ENCODE measurements at places on chromosomes 3 and 15.

GRCh38 chr15:31297575-31298456, 28.8 kb upstream of the KLF13 start:
- no peak for DNase-seq

DNA sequence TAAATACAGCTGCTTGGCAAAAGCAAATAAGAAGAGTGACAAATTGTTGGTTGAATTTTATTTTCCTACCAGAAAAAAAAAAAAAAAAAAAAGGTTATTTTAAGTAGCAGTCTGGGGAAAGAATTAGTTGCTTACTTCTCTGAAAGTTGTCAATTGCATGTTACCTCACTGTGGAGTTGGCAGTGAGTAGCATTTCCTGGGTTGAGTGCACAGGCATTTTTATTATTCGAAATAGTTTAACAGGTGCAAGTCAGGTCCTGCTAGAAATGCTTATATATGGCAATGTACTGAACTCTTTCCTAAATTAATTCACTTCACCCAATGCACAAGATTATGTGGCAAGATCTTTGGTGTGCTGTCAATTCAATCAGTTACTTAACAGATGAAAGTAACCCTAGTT, 680.6 kb downstream of the EPHA3 start:
- no peak for DNase-seq

- no peak for DNase-seq
Observed at GRCh38 chr3:50157827-50158529, 2.9 kb downstream of the SEMA3F start.

DNA sequence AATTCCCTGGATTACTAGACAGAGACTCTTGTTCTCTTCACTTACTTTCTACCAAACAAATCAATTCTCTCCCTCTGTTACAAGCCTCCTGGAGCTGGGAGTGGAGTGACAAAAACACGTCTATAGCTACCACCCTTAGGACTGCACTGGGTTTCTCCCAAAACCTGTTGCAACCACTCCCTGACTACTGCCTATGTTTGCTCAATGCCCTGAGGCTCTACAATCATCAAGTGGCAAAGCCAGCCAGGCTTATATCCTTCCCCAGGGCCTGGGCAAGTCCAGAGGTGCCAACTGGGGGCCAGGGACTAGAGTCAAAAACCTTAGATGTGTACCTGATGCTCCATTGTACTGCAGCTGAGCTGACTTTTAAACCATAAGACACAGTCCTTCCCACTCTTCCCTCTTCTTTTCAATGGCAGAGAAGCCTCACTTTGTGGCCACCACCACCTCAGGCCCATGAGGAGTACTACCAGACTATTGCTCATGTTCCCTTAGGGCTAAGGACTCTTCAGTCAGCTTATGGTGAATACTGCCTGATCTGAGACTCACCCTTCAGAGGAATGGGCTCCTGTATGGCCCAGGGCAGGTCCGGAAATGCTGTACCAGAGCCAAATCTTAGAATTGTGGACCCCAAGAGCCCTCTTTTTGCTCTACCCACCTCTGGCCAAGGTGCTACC, 125.4 kb upstream of the PLCL2 start:
- no peak for DNase-seq

GRCh38 chr3:158762701-158763100, 30.4 kb upstream of the RARRES1 start:
- no peak for DNase-seq

- no peak for DNase-seq
Observed at GRCh38 chr3:69959581-69959980, 40.0 kb upstream of the SAMMSON start.

GRCh38 chr15:86040356-86041033, 39.2 kb upstream of the AGBL1 start:
- no peak for DNase-seq

- no peak for DNase-seq
Observed at GRCh38 chr3:153928851-153929250, 192.3 kb upstream of the ARHGEF26 start.

GRCh38 chr15:42394106-42394505, 34.8 kb downstream of the CAPN3 start:
- no peak for DNase-seq

DNA sequence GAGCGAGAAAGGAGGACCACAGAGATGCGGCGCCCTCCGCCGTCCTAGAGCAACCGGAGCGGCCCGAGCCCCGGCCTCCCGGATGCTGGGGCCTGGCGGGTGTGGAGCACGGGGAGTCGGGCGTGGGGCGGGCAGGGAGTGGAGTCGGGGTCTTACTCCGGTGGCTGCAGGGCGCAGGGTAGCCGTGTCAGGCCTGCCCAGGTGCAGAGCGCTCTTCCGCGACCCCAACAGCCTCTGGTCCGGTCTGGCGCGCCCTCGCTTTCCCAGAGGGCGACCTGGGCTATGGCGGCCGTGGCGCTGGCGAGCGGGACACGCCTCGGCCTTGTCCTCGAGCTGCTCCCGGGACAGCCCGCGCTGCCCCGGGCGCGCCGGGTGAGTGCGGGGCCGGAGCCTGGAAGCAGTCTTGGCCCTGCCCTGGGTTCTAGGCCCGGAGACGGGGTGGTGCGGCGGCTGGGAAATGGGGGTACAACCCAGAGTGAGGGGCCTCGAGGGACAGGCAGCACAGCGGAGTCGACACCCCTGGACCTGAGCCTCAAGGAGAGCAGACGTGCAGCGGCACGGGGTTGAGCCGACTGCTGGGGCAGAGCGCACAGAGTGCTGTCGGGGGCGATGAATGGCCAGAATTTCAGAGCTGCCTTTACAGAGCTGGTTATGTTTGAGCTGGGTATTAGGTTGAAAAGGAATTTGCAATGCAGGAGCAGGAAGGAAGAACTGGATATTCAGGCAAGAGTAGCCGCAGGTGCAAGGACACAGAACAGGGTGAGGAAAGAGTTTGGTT, at the start of gene ZNF662:
ZNF662 (plus strand) TSS at position 73 of the 778 bp plus-strand sequence. CDS start 1,973 bp downstream, outside the sequence.
- no peak for DNase-seq

GRCh38 chr15:79977431-79978054, 6.5 kb upstream of the BCL2A1 start:
- no peak for DNase-seq

DNA sequence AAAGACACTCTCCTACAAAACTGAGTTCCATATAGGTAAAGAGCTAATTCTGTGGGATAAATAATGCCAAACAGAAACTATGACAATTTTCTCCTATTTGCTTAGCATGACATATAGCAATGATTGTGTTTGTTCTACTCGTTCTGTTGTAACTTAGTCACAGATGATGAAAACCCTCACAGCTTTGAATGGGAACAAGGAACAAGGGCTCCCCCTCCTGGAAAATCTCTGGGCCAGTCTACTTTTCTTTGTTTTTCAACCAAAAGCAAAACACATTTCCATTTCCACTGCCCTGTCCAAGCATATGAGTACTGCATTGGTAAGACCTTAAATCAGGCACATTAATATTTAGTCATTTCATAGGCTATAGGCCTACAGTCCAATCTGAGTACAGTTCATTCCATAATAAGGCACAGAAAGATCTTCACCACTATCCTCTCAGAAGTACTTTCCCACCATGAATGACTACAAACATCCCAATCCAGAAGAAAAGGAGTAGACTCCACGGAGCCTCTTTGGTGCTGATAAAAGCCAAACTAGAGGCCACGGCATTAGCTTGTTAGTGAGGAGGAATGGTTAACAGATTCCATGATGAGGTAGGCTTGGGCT, 67.1 kb downstream of the ATP8B4 start:
- no peak for DNase-seq

- no peak for DNase-seq
Observed at GRCh38 chr15:101439920-101440319, 49.6 kb downstream of the PCSK6 start.

DNA sequence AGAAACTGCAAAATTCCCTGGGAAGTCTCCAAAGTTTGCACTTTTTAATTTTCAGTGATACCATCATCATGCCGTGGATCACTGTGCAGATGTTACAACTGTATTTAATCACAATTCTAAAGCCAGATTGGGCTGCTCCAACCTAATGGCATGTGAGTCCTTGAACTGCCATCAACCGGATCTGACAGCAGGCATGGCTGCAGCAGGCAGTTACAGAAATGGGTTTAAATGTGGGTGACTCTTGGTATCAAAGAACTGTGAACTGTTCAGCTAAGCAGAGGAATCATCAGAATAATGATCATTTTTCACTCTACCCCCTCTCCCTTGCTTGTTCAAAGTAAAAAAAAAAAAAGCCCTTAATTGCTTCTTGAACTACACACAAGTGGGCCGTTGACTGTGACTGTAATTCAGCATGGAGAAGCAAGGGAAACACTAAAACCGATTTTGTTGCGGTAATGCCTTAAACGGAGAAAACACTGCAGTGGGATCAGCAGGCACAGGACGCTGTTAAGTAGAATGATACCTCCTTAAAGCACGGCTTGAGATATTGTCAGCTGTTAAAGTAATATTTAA, 152.4 kb downstream of the RORA start:
- DNase-seq: no peak

DNA sequence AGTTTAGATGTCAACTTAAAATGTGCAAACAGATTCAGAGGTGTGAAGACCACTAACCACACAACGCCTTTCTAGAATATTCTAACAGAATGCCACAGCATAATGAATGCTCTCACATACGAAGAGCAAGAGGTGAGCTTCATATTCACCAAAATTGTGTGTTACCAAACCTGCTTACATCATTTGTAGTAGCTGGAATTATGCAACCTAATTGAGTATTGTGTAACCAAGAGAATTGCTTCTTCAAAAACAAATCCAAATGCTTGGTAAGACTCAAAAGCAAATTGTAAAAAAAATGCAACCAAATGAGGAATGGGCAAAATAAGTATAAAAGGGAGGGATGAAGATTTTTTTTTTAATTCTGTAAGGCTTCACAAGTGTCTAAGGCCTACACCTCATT, 160.7 kb downstream of the TAFA4 start:
- DNase-seq: no peak

GRCh38 chr3:82088749-82089148, 327.3 kb upstream of the GBE1 start:
- DNase-seq: no peak

GRCh38 chr3:34141841-34142337, 343.5 kb downstream of the PDCD6IP start:
- no peak for DNase-seq

GRCh38 chr3:40237889-40238571, 71.5 kb upstream of the EIF1B start:
- DNase-seq: no peak

DNA sequence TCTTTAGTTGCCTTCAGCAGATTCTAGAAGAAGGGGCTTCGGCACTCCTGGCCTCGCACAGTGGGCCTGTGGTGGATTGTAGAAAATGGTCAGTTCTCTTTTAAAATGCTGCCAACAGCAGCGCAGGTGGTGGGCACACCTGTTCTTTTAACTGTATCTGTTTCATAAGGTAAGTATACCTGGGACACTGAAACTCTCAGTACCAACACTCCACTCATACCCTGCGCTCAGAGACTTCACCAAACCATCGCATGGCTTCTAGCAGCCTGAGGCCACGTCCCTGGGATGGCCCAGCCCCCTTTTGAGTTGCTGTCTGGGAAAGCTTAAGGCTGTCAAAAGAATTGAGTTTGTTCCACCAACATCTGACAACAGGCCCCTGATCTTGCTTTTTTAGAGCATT, 56.7 kb upstream of the MCF2L2 start:
- no peak for DNase-seq

GRCh38 chr15:96245252-96245651, 85.2 kb upstream of the NR2F2 start:
- no peak for DNase-seq

DNA sequence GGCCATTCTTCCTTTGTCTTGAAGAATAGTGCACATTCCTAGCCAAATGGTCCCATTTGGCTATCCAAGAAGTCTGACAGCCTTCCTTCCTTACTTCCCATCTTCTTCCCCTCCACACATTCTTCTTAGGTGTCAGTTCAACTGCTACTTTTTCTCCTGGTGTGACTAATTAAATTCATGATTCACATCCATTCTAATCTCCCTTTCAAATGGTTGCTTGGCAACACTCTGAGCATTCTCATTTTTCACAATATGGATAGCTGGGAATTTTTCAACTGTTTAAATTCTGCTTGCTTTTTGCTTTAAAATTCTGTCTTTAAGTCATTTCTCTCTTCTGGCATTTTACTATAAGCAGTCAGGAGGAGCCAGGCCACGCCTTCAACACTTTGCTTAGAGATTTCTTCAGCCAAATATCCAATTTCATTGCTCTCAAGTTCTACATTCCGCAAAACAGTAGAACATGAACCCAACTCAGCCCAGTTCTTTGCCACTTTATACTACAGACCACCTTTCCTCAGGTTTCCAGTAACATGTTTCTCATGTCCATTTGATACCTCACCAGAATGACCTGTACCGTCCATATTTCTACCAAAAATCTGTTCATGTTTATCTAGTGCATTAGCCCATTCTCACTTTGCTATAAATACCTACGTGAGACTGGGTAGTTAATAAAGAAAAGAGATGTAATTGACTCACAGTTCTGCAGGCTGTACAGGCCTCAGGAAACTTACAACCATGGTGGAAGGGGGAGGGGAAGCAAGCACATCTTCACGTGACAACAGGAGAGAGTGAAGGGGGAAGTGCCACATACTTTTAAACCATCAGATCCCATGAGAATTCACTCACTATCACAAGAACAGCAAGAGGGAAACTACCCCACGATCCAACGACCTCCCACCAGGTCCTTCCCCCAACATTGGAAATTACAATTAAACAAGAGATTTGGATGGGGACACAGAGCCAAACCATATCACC, 31.9 kb upstream of the MCF2L2 start:
- DNase-seq: no peak

DNA sequence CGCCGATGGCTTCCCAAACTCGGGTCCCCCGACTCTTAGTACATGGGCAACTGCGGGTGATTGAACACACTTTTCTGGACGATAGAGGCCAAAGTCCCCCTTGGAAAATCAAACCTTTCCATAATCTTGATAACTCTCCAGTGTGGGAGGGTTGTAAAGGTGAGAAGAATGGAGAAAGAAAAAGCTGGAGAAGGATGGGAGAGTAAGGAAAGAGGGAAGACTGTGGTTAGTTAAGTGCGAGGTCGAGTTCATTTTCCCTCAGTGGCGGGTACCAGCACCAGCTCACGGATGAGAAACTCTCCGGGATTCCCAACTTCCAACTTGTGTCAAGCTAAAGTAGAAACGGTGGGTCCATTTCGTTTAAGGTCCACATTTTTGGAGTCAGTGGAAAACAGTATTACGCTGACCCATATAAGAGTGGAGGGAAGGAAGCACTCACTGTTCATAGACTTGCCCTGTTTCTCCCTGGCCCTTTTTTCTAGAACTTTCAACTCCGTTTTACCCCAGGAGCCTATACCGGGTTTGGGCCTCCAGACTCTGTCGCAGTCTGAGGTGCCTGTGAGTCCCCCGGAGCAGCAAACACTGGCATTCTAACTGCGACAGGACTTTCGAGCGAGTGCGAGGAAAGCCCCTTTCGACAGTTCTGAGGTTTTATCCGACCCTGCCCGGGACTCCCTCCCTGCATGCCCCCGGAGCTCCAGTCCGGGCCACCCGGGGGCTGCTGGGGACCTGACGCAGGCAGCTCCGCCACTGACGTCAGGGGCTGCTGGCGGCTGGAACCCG, 14.8 kb downstream of the ZIC1 start:
- DNase-seq: no peak

- DNase-seq: no peak
Observed at GRCh38 chr3:132344666-132345280, 27.6 kb downstream of the ACP3 start.

GRCh38 chr3:184652465-184652864, 59.4 kb downstream of the MAGEF1 start:
- no peak for DNase-seq

All from stimulated activated CD8-positive, alpha-beta memory T cell treated with anti-CD3 and anti-CD28 coated beads, Interleukin-15, amount 100 ng/mL, for 4 hours (primary cell).